ENCODE measurements at places on chromosomes 4 and X. TPM values are rescaled to one million over a fixed set of nuclear protein-coding genes. Genes with fewer than 3 reads are reported as not detected.

The STPG2 gene
- not detected for total RNA-seq

The CENPVL1 gene
- total RNA-seq = 0.07 TPM

The GYG2 gene
- total RNA-seq = 0.75 TPM

GRCh38 chrX:103513476-103514108, 5.7 kb downstream of the RAB40A start:
- no peak for DNase-seq

- no peak for DNase-seq
Observed at GRCh38 chrX:54029529-54030143, 14.6 kb downstream of the PHF8 start.

- DNase-seq = no peak
Observed at GRCh38 chr4:106801386-106801785, 234.7 kb downstream of the DKK2 start.

DNA sequence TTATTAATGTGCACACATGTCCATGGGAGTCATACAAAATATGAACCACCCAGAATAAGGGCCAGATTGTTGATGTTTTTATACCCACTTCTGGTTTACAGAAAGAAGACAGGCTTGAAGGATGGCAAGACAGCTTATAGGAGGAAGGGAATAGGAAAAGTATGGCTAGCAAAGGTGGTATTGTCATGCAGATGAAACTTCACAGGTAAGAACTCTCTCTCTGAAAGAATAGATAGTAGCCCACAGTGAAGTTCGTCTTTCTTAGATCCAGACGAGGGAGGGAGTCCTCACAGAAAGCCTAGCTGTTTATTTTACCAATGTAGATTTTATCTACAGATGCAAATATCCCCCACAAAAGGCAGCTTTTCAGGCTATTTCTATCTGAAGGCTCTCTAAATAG, 43.7 kb upstream of the SPIN4 start:
- DNase-seq = no peak

- DNase-seq = no peak
Observed at GRCh38 chrX:149825424-149825823, 43.7 kb downstream of the MAGEA9 start.
